Retina (tissue), 1 donor: ENCODE measurements at places on chromosomes 12 and 14.

DNA sequence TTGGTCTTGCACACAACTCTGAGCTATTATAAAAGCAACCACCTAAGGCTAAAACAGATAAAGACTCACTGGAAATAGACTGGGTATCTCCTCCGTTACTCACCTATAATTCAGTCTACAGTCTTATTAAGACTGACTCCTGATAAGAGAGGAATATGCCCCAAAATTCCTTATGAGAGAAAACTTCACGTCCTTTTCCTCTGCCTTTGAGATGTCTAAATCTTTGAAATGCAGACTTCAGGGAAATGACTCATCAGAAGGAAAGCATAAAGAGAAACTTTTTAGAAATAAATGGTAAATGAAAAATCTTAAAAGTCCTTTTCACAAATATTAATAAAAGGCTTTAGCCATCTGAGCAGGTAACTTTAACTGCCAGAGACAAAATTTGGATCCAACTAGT lies 187.5 kb upstream of the RTL1 start:
- no peak for DNase-seq

- DNase-seq = no peak
Observed at GRCh38 chr14:89303456-89304435, 113.3 kb downstream of the FOXN3 start.

DNA sequence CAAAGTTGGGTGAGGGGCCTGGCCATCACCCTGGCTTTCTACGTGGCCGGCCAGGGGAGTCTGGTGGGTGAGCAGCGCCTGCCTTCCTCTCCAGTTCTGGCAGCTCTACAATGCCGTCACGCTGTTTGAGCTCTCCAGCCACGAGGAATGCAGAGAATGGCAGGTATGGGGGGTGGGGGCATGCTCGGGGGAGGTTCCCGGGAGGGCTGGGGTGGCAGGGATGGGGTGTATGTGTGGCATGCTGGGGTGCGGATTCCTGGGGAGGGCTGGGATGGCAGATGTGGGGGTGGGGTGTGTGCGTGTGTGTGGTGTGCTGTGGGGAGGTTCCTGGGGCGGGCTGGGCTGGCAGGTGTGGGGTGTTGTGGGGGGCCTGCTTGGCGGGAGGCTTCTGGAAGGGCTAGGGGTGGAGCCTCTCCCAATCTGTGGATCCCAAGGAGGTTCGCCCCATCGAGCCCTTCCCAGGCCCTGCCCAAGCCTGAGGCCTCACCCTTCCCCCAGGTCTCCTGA lies 18.5 kb downstream of the RHOF start:
- DNase-seq = no peak

DNA sequence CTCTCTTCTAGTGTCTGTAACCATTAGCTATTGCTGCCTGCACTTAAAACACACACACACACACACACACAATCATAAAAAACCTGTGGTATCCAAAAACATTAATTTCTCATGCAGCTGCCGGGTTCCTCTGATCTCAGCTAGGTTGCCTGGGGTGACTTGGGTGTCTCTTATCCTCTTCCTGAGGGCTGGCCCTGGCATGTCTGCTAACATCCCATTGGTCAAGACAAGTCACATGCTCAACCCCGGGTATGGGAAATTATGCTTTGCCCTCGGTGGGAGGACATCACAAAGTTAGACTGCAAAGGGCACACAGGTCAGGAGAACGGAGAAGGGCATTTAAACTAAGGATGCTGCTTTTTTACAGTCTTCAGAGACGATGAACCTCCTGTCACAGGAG lies 55.7 kb downstream of the TRPV4 start:
- DNase-seq = no peak

GRCh38 chr14:93727039-93727740 lies 61.1 kb downstream of the PRIMA1 start:
- DNase-seq = no peak

DNA sequence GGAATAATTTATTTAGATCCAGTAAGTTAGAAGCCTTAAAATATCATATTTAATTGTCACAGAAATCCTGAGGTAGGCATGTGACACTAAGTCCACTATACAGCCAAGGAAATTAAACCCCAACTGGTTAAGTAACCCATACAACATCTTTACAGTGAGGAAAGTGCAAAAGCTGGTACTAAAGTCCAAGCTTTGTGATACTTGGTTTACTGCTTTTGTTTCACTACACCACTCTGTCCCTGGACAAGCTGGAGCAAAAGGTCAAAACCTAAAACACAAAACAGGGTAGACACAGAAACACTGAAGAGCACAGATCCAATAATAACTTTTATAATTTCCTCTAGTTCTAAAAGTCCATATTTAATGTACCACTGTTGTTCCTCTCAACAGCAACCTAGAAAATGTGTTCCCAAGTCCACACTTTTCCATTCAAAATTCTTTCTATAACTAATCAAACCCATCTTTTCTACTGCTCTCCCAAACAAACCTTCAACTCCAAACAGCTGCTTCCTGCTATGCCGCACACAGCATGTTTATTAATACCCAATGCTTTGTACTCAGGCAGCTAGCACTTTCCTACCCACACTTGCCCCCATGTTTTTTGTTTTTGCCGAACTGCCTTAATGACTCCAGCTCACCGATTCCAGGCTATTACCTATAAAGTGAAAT lies 90.9 kb downstream of the MED13L start:
- DNase-seq = peak; percentile 20

GRCh38 chr12:127445581-127446139 lies 821.3 kb upstream of the TMEM132C start:
- DNase-seq = no peak

GRCh38 chr14:64879635-64880220 lies at the start of gene SPTB:
Gene SPTB (minus strand): TSS chr14:64879907. CDS start chr14:64823094, 56,813 bp downstream.
- DNase-seq = no peak

- no peak for DNase-seq
Observed at GRCh38 chr14:104843006-104843405, 22.1 kb upstream of the CEP170B start.

DNA sequence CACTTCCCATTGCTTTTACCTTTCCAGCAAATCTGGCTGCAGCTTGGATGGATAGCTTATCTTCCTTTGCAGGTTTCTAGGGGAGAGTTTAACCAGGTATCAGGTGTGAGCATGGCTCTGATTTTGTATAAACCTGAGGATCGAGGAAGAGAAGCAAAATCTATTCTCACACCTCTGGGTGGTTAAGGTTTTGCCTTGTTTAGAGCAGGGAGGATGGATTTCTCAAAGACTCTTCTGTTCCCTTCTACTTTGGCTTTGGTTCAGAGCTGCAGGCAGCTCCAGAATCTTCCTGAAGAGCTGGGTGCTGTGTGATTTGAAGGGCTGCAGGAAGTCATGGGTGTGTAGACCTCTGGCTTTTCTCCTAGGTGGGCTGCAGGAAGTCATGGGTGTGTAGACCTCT lies 1.7 kb downstream of the JDP2 start:
- DNase-seq = no peak

DNA sequence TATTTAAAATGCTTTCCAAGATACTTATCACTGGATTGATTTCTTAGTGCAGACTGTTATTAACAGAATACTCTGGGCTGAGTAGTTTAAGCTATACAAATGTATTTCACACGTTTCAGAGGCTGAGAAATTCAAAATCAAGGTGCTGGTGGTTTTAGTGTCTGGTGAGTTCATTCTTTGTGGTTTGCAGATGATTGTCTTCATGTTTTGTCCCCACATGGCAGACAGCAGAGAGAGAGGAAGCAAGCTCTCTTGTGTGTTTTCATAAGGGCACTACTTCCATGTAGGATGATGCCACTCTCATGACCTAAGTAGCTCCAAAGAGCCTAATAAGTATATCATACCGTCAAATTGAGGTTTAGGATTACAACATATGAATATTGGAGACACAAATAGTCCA lies 1348.9 kb upstream of the FLRT2 start:
- no peak for DNase-seq

- no peak for DNase-seq
Observed at GRCh38 chr12:34208331-34209258, 186.3 kb downstream of the ALG10 start.

GRCh38 chr12:5076761-5077160 lies 33.1 kb downstream of the KCNA5 start:
- no peak for DNase-seq

DNA sequence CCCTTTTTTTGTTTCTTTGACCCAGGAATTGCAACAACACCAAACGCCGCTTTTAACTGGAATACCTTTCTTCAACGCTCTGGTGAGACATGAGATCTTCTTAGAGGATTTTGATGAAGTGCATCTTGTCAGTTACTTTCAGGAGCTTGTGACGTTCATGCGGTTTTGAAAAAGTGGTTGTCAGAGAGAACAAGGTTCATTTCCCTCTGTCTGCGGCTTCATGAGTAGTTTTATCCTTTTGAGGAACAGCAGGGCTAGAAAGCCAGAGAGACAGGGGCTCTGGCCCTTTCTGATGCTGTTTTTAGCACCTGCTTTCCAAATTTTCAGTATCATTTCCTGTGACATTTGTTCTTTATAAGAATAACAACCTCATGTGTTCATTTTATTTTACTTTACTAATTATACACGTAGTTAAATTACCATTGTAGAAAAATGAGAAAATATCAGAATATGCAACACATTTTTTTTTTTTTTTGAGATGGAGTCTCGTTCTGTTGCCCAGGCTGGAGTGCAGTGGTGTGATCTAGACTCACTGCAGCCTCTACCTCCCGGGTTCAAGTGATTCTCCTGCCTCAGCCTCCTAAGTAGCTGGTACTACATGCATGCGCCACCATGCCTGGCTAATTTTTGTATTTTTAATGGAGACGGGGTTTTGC lies 61.8 kb downstream of the GLT1D1 start:
- DNase-seq = no peak

DNA sequence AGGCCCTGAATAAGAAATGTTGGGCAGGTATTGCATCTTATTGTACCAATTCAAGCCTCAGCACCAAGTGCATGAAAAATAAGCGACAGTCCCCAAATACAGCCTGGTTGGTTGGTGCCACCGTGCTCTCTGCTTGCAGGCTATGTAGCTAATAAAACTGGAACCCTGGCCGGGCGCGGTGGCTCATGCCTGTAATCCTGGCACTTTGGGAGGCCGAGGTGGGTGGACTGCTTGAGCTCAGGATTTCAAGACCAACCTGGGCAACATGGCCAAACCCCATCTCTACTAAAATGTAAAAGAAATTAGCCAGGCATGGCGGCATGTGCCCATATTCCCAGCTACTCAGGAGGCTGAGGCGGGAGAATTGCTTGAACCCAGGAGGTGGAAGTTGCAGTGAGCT lies 25.5 kb downstream of the FOXN3 start:
- no peak for DNase-seq

- no peak for DNase-seq
Observed at GRCh38 chr12:46435625-46436024, 63.1 kb upstream of the SLC38A2 start.
